ENCODE measurements at places on chromosomes 11 and 22.

GRCh38 chr11:68374531-68374930, 62.1 kb downstream of the LRP5 start:
- DNase-seq: peak; percentile 36

DNA sequence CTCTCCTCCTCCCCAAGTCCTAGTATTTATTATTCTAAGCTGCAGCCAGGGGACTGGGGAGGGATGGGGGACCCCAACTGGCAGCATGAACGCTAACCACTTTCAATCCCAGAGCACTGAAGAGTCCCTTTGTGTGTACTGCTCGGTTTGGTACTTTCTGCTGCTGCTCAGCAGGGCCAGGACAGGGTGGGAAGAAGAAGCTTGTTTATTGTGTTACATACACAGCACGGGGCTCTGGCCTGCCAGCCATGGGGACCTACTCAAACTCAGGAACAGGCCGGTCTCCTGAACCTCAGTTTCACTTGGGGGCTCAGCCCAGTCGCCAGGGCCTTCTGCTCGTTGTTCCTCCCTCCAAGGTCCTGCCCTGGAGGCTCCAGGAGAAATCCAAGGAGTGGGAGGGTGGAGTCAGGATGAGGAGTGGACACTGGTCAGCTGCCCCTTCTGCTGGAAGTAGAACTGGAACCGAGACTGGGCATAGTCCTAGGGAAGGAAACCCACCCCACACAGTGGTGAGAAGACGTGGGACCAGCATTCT, 616 bp upstream of the CPT1B start:
- DNase-seq: no peak

DNA sequence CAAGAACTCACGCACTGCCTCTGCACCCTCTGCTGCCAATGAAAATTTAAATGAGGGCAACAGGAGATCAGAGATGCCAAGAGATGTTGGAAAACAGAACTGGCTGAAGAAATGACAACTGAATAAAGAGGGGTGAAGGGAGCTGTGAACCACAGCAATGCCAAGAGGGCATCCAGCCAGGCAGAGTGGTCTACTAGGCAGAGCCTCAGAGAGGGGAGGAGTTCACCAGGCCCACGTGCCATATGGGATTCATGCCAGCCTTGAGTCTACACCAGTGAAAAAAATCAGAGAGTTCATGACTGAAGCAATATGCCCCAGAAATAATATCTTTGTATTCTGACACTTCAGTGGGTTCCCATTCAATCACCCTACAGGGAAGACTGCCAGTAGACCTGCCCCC, 4.4 kb downstream of the APOL2 start:
- DNase-seq: no peak

DNA sequence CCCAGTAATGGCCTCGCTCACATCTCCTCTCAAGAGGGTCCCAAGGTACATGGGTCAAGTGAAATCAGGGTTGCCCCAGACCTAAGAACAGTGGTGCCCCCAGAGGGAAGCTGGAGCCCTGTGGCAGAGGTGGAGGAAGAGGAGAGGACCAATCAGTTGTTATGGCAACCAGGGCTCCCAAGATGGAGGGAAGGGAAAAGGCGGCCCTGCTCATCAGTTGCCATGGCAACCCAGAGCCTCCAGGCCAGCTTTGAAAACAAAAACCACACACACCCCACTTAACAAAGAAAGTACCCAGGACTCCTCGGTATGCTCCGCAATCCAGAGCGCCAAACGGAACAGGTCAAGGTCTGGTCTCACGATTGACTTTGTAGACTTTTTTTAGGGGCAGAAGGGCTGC, 53.5 kb upstream of the SLC35C1 start:
- DNase-seq: no peak

Measured in foreskin fibroblast (primary cell).